Glomerular endothelial cell (primary cell): ENCODE measurements at places on chromosomes 11 and 22. TPM values are rescaled to one million over a fixed set of nuclear protein-coding genes. Genes with fewer than 3 reads are reported as not detected.

CSKMT gene
- 2.4 and 2.5 TPM in 2 replicates for total RNA-seq

OR51E1 gene
- total RNA-seq = not detected in 2 replicates

B3GAT1 gene
- not detected in 2 replicates for total RNA-seq

TSSK2 gene
- total RNA-seq = not detected in 2 replicates

HBB gene
- not detected in 2 replicates for total RNA-seq

C11orf97 gene
- not detected in 2 replicates for total RNA-seq

ZP1 gene
- not detected in 2 replicates for total RNA-seq

OPCML gene
- total RNA-seq = 0.19 and 0.58 TPM in 2 replicates

OR6T1 gene
- not detected in 2 replicates for total RNA-seq

USP2 gene
- total RNA-seq = 0.41 TPM in 1 of 2 replicates, not detected in the other

MYRF gene
- total RNA-seq = 6.0 and 10.7 TPM in 2 replicates

DNA sequence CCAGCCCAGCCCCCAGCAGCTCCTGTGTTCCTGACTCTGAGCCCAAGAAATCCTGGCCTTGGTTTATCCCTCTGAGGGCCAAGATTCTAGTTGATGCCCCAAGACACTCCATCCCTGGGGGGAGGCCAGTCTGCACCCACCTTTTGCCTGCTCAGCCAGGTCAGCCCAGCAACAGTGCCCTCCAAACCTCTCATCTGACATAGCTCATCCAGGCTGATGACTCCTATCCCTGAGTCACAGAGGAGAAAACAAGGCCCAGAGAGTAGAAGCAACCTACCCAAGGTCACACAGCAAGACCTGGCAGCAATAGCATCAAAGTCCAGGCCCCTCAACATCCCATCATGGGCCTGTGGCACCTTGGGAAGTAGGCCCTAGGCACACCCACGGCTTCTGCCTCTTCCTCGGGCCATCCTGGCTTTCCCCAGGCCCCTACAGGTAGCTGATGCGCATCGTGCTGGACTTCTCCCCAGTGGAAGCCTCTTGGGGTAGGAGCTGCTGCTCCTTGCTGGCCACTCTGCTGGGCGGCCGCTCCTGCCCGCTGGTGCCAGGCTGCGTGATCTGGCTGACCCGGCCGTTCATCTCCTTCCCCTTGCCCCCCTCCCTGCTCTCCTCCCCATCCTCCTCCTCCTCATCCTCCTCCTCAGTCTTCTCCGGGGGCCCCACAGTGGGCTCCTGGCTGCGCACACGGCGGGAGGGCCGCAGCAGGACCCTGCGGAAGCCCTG is 6.0 kb downstream of the SSTR3 start:
- no peak for DNase-seq

DNA sequence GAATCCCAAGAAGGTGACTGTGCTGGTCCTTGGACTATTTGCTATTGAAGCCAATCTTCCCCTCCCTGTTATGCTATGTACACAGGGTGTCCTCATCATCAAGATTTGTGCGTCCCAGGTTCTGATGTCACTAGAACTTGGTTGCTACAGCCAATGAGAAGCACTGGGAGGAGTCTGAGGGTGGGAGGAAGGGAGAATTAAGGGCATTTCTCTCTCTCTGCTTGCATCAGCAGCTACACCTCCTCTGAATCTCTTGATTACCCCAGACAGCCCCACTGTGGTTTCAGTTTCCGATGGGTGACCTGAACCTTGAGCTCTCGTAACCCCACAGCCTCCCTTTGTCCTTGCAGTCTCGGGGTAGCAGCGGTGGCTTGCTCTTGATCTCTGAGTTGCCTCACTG is 212.4 kb upstream of the SESN3 start:
- no peak for DNase-seq

DNA sequence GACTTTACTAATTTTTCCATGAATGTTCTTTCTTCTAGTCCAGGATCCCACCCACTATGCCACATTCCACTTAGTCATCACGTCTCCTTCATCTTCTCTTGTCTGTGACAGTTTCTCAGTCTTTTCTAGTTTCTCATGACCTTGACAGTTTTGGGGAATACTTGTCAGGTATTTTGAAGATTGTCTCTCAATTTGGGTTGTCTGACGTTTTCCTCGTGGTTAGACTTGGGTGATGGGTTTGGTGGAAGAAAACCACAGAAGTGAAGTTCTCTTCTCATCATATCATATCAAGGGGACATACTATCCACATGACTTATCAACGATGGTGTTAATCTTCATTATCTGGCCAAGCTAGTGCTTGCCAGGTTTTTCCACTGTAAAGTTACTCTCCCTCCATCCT is 102.4 kb downstream of the LRRC32 start:
- DNase-seq = no peak

- DNase-seq = no peak
Measured at GRCh38 chr11:94746721-94747120, 21.4 kb upstream of the AMOTL1 start.

DNA sequence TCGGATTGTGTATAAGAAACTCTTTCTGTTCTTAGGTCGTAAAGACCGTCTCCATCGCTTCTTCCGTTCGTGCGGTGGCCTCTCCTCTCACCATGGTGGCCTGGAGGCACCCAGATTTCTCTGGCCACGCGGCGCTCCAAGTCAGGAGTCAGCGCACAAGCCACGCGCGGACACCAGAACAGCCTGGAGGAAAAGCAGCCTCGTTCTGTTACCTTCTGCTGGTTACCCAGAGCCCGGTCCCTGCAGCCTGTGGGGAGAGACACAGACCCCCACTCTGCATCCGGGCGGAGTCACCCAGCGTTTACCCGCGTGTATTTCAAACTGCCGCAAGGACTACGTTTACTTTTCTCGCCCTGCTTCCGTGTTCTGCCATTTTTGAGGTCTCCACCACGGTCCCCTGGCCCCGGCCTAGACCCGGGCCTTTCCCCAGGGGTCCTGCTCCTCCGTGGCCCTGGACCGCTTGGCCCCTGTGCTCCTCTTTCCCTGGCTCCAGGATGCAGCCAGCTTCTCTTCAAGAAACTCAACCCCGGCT is 776.1 kb downstream of the BRD1 start:
- no peak for DNase-seq

DNA sequence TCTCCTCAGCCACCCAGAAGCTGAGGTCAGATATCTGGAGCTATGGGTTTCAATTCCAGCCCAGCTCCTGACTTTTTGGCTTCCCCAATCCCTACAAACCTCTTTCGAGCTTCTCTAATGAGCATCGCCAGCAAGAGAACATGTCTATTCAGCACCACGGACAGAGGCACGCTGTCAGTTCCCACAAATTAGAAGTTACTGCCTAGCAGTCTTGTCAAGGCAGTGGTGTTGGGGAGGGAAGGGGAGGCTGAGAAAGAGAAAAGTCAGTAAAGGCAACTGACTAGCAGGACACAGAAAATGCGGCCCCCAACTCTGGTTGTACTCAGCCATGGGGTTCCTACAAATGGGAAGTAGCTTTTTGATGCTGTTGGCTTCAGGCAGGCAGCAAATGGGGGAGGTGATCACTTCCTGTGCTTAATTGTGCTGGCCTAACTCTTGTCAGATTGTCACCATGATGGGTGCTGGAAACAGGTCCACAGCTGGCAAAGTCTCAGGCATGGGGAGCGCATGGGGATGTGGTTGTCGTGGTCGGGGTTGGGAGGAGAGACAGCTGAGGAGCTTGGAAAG is 205.9 kb downstream of the ST3GAL4 start:
- peak; percentile 16 for DNase-seq

GRCh38 chr22:36027935-36028645 is 534 bp downstream of the RBFOX2 start:
- no peak for DNase-seq

- no peak for DNase-seq
Measured at GRCh38 chr11:46285594-46286033, 8.2 kb downstream of the CREB3L1 start.

- no peak for DNase-seq
Measured at GRCh38 chr11:60777106-60777505, 8.0 kb upstream of the MS4A10 start.

- peak; percentile 22 for DNase-seq
Measured at GRCh38 chr11:5476186-5476819, 12.2 kb upstream of the OR52D1 start.

- no peak for DNase-seq
Measured at GRCh38 chr11:5694642-5695041, 5.1 kb downstream of the TRIM22 start.

GRCh38 chr11:92332986-92333385 is 108.4 kb downstream of the FAT3 start:
- DNase-seq = no peak

GRCh38 chr22:21816472-21816786 is 51.0 kb downstream of the MAPK1 start:
- no peak for DNase-seq

DNA sequence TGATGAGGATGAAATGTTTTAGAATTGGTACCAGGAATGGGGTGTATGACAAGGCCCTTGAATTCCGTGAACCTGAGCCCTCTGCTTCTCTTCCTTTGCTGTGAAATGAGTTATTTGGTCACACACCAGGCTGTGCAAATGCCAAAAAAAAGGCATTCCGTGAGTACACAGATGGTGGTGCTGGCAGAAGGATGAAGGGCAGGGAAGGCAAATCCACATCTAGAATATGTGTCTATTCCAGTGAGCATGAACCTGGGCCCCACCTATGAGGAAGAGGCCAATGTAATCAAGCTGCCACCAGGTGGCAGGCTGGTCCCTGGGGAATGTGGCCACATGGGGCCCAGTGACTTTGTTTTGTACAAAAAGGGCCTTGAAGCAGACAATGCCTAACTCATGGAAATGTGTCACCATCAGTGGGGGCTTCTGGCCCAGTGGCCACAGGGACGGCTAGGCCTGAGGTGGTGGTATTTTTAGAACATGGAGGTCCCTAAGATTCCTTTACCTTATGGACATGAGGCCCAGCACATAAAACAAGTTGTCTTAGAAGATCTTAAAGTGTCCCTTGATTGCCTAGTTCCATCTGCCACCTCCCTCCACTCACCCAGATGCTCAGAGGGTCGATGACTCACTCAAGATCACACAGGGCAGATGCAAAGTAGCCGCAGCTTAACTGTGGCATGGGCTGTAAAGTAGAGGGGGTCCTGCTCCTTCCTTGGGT is 3.9 kb upstream of the RNF215 start:
- peak; percentile 56 for DNase-seq

GRCh38 chr11:72336163-72336562 is 92.2 kb upstream of the PHOX2A start:
- DNase-seq = no peak

DNA sequence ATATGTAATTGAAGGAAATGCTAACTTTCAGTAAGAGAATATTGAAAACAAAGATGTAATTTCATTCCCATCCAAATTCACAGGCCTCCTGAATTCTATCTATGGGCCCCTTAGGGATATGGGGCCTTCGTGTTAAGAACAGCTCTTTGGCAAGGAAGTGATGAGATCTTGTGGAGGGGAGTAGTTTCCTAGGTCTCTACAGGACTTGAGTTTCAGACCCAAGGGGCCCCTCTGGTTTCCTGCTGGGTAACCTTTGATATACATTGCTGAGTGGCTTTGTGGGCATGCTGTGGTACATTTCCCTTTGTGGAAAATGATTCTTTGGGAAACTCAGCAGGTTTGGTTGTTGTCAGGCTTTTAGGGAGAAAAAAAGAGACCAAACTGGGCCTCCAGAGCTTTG is 6.2 kb downstream of the STIM1 start:
- no peak for DNase-seq

DNA sequence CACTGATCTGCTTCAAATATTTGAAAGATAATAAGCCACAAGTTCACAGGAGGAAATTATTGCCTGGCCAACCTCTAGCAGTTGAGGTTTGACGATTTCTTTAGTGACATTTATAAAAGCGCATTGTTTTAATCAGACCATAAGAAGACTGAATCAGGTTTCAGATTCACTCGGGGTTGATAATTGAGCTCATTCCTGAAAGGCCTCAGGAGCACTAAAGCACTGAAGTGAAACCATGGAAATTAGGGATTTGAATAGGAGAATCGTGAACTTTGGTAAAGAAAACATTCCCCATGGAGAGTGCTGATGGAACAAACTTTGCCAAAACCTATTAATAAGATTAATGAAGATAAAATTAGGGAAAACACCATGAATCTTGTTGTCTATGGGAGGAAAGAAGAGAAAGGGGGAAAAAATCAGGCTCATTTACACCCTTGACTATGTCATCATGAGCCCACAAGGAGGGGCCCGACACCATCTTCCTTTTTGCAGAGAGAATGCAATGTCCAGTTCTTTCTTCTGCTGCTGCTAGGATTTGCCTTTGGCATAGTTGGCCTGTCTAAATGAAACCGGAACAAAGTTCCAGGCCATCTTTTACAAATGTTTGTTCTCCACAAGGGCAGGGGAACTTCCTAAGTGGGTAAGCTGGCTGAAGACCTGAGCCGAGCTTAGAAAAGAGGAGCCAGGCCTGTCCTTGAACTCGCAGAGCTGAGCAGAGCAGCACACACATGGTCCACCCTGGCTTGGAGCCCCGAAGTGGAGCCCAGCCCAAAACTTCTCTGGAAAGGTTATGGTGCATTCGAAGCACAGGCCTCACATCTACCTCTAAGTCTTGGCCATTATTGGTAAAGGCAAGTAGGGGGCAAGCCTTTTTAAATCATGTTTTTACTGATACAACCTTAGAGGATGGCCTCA is 56.1 kb upstream of the EIF3M start:
- no peak for DNase-seq

- no peak for DNase-seq
Measured at GRCh38 chr11:27507557-27508322, 1.2 kb upstream of the LIN7C start.

GRCh38 chr11:67371911-67372320 is 1.5 kb downstream of the CLCF1 start:
- DNase-seq = no peak

- DNase-seq = no peak
Measured at GRCh38 chr22:45632791-45633515, 38.7 kb upstream of the ATXN10 start.

DNA sequence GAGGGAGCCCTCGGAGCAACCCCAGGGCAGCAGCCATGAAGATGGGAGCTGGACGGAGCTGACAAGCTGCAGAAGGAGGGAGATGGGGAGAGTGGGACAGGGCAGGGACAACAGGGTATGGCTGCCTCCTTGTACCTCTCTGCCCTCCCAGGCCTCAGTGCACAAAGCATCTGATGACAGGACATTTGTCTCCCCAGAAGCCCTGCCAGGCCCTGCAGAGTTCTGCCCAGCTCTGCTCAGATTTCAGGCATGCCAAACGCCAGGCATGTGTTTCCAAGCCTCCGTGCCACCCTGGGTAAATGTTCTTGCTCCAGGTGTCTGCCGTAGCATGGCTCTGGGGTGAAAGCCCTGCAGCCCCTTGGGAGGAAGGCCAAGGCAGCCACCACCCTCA is 1.1 kb upstream of the IFITM10 start:
- no peak for DNase-seq

- peak; percentile 18 for DNase-seq
Measured at GRCh38 chr11:16001899-16002426, 354.4 kb downstream of the SOX6 start.

- no peak for DNase-seq
Measured at GRCh38 chr22:44570476-44571445, 72.7 kb upstream of the RTL6 start.

DNA sequence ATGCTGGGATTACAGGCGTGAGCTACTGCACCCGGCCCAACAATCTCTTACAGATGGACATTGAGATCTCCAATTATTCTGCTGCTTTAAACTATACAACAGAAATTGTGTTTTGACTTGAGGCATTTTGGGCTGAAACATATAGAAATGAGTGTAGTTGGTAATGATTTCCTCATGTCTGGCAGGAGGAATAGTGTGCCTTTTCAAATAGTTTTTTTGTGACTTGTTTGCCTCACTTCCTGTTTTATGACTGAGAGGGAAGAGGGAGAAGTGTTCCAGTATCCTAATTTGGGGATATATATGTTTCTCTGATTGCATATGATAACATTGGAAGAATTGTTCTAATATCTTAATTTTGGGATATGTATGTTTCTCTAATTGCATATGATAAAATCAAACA is 40.2 kb downstream of the EP300 start:
- no peak for DNase-seq
